ENCODE measurements at places on chromosomes 6 and 20.

- DNase-seq: no peak
These were observed 105.7 kb downstream of the ASXL1 start for GRCh38 chr20:32463642-32464400.

DNA sequence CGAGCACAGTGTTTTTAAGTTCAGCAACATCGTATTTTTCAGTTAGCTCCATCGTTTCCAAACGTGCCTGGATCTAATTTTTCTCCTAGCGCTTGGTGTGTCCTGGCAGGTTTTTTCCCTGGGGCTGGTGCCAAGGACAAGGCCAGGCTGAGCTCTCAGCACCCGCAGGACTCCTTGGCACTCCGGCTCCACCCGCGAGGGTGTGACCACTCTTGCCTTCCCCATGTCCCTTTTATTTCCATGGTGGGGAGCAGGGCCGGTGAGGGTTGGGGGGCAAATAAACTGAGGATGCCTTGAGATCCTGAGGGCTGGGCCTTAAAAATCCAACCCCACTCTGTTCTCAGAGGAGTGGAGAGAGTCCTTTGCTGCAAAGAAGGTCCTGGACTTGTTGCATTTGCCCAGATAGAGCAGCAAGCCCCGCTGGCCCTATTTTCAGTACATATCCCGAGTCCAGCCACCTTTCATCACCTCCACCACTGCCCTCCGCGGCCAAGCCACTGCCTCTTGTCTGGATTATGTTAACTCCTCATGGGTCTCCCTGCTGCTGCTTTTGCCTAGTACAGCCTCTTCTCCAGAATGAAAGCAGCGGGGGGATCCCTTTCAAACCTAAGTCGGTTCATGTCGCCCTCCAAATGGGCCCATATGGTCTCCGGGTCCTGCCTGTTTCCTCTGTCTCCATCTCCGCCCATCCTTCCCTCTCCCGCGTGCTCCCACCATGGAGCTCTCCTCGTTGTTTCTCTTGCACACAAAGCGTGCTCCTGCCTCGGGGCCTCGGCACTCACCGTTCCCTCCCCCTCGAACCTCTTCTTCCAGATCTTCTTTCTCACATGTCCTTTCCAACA is 4.5 kb upstream of the RAB44 start:
- no peak for DNase-seq

DNA sequence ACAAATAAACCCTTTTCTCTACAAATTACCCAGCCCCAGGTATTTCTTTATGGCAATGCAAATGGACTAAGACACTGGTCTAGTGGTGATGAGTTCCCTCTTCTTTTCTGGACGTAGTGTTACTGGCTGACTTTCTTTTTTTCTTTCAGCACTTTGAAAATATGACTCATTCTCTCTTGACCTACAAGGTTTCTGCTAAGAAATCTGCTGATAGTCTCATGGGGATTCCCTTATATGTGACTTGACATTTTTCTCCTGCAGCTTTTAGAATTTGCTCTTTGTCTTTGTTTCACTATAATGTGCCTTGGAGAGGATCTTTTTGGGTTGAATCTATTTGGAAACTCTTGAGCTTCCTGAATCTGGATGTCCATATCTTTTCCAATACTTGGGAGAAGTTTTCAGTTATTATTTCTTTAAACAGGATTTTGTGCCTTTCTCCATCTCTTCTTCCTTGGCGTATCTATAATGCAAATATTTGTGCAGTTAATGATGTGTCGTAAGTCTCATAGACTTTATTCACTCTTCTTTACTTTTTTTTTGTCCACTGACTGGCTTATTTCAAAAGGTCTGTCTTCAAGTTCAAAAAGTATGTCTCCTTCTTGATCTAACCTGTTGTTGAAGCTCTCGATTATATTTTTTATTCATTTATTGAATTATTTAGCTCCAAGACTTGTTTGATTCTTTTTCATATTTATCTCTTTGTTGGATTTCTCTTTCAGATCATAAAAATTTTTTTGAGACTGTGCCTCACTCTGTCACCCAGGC is 42.2 kb upstream of the TPD52L1 start:
- DNase-seq: no peak

DNA sequence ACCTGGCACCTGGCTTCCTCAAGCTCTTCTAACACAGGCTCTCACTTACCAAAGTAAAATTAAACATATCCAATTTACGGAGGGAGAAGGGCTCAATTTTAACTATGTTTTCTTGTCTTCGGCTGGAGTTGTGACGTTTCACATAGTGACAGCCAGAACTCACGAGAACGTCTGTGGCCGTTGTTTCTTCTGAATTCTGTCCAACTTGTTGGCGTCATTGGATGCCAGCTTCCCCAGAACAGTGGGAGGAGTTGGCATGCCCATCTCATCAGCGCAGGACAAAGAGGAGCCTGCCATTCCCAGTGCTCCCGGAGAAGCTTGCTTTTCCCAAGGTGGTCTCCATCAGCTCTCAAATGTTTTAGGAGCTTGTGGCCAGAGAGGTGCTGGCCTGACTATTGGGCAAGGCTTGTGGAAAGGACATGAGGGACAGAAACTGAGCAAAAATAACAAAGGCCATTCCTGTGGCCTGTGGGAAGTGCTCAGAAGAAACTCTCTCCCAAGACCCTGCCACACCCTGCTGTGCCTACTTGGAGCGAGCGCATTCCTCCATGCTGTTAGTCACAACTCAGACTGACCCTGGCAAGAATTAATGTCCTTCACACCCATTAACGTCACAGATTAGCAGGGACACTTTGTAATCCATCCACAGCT is 265.4 kb upstream of the CDH4 start:
- no peak for DNase-seq

GRCh38 chr6:104591573-104592334 is 268.0 kb downstream of the HACE1 start:
- no peak for DNase-seq

- DNase-seq: no peak
These were observed 60.6 kb downstream of the IGF2R start for GRCh38 chr6:160029525-160029924.

GRCh38 chr6:38460186-38460585 is 179.5 kb downstream of the BTBD9 start:
- no peak for DNase-seq

DNA sequence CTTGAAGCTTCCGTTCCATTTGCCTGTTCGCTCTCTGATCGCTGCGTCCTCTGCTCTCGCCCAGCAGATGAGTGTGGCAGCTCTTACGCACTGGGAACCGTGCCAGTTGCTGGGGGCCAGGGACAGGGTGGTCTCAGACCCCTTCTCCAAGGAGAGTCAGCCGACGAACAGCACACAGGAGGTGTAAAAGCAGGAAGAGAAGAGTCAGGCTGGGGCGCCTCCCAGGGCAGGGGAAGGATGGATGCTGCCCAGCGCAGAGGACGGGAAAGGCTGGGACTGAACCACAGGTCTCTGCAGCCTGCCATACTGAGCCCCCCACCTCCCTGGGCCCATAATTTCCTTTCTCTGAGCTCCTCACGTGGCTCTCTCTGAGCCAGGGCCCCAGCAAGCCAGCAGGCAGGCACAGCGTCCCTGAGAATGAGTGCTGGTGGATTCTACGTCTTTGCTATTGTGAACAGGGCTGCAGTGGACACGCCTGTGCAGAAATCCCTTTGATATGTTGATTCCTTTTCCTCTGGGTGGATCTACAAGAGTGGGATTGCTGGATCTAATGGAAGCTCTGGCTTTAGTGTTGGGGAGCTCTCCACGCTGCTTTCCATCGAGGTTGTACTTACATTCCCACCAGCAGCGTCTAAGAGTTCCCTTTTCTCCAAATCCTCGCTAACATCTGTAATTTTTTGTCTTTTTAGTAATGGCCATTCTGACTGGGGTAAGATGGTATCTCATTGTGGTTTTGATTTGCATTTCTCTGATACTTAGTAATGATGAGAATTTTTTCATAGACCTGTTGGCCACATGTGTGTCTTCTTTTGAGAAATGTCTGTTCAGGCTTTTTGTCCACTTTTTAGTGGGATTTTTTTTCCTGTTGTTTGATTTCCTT is 104.1 kb downstream of the PSMB1 start:
- no peak for DNase-seq

DNA sequence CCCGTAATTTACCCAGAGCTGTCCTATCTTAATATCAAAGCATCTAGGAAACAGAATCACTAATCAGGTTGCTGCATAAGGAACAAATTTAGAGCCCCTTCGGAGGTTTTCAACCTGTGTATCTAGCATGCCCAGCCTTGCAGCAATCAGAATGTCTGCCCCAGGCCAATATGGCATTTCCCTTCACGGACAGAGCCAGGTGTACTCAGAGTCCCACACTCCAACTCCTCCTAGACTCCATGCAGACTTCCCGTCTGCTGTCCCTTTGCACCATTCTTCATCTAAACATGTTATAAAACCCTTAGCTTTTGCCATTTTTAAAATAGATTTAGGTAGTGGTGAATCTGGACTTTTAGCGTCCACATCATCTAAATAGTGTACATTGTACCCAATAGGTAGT is 61.0 kb downstream of the ZHX3 start:
- no peak for DNase-seq
